ENCODE measurements at places on chromosomes 7 and 10.

DNA sequence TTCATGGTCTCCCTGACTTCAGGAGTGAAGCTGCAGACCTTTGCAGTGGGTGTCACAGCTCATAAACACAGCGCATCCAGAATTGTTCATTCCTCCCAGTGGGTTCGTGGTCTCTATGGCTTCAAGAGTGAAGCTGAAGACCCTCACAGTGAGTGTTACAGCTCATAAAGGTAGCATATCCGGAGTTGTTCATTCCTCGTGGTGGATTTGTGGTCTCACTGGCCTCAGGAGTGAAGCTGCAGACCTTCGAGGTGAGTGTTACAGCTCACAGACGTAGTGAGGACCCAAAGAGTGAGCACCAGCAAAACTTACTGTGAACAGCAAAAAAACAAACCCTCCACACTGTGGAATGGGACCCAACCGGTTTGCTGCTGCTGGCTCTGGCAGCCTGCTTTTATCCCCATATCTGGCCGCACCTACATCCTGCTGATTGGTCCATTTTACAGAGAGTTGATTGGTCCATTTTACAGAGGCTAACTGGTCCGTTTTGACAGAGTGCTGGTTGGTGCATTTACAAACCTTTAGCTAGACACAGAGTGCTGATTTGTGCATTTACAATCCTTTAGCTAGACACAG, 308.8 kb downstream of the PTPRN2 start:
- DNase-seq, result no peak

DNA sequence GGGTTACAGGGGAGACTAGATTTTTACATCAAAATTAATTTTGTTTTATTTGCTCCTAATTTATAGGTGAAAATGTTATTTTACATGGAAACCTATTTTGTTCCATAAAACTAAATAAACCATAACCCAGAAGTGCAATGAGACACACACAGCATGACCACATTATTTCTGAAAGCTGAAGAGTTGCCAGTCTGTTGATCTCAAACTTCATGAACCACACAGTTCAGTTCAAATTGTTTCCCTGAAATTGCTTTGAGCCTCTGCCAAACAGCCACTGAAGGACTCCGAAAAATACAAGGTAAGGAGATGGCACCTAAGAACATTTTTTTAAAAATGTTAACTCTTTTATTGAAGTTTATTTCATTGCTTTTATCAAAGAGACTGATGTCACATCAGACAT, 25.0 kb upstream of the ITGB8 start:
- no peak for DNase-seq

DNA sequence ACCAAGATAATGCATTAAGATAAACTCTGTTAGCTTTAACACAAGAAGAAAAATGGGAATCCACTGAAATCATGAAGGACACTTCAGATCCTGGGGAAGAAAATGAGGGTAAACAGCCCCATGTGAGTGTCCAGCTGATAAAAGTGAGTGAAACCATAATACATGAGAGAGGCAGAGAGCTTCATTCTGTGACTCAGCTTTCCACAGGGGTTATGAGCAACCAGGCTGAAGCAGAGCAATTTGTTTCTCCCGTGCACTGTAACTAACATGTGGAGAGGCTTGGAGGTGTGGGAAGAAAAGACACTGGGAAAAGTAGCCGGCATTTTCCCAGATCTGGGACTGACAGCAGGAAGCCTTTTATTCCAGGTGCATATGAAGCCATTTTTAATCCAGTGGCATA, 971.7 kb downstream of the ANKRD7 start:
- DNase-seq, result no peak

GRCh38 chr7:133155642-133156041, 73.8 kb upstream of the CHCHD3 start:
- DNase-seq, result no peak

- DNase-seq, result no peak
These were observed 49.8 kb upstream of the LEP start for GRCh38 chr7:128191136-128191844.

DNA sequence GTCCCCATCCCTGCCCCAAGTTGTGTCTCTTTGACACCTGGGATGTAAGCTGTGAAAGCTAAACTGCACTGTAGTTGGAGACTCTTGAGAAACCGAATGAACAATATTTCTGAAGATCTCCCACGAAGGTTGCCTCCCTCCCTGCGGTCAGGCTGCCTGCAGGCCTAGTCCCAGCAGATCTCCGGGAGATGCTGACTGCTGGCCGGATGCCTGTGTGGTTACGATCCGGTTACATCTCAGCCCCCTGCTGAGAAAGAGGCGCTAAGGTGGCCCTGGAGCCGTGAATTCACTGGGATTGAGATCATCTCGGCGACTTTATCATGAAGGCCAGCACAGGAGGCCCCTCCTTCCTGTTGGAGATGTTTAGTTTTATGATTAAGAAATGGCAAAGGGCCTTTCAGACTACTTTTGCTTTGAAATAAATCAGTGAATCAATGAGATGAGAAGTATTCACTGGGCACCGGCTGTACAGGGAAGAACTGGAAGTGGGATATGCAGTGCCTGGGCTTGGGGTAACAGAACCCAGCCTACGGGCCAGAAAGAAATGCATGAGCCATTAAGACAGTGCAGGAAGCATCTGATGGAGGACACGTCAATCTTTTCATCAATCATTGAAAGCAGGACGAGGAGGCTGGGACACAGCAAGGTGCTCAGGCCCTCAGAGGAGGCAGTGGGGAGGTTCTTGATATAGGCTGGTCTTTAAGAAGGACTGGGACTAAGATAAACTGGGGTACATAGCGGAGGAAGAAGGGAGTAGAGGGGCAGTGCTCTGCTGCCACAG, 177.6 kb downstream of the PRKAG2 start:
- DNase-seq, result no peak

DNA sequence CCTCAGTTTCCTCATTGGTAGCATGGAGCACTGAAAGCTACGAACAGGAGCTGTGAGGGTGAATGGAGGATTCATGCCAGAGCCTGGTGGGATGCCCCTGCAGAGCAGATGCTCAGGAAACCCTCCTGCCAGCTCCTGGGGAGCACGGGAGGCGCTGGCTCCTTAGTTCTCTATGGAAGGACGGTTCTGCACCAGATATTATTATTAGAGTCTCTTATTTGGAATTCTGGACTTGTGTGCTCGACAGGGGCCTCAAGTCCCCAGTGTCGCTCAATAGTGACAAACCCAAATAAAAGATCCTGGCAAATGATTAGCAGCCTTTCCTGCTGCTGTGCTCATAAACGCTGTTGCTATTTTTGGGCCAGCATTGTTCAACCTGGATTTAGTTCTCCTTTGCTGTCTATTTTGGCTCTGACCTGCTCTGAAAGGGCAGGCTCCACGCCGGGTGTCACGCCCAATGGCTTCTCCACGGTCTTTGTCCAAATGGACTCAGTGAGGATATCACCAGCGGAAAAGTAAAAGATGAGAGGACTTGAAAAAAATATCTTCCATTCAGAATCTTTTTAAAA, 23.0 kb upstream of the KLF6 start:
- DNase-seq, result no peak

DNA sequence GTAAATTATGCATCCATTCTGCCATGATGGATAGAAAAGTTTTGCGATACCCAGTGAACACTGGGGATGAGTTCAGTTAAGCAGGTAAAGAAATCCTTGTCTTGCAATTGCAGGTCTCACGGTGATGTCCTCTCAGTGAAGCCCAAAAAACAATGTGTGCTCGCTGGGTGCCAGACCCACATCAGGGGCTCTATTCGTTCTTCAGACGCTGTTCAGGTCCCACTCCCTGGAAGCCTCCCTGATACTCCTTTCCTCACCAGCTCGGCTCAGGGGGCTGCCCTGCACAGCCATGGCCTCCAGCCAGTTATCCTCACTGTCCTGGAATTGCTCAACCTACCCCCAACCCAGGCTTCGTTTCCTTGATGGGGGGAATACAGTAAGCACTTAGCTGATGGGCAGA, 323.5 kb downstream of the ADARB2 start:
- DNase-seq, result no peak

DNA sequence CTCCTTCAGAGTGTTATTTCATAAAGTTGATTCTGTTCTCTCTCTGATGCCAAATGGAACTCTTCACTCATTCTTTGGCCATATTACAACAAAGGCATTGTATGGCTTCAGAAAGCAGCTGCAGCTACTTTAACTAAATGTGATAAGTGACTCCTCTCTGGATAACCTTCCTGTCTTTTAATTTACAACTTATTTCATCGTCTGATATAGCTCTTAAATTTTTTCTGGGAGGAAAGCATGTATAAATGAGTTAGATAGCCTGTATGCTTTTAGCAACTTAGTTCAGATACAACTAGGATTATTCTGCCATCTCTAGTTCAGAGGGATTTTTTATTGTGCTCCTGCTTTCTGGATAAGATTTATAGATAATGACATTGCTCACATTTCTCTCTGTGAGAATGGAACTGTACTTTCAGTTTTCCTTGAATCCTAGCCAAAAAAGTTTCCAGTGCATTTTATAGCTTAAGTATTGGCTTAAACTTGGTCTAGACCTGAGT, 57.5 kb downstream of the KLHDC10 start:
- no peak for DNase-seq

- DNase-seq, result peak; percentile 29
These were observed 25.1 kb downstream of the PARD3 start for GRCh38 chr10:34789966-34790506.

DNA sequence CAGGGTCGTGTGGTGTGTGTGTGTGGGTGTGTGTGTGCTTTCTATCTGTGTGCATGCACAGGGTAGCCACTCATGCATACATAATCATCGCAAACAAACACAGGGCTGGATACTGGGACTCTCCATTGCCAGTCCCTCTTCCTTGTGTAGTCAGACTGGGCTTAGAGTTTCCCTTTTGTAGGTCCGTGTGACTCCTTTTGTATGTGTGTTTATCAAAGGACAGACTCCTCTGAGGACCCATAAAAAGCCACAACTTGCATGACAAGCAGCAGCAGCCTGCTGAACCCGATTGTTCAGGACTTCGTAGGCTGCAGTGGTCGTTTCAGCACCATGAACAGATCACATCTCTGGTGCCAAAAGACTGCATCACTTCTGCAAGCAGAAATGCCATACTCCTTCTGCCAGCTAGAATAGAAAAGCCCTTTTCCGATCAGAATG, 895 bp downstream of the VSTM2A start:
- DNase-seq, result peak; percentile 35

DNA sequence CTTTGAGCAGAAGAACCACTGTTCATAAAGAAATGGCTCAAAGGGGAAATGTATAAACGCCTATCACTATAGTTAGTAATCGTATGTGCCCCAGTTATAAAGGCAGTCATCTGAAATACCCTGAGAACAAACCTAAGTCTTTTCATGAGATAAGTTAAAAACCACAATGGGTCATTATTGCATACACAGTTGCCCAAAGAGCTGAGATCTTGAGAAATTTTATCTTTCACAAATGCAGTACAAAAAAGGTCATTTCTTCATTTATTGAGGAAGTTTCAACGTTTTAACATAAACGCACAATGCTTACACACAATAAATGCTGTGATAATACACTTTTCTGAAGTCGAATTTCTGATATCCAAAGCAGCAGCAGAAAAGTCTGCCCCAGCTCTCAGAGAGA, 114.4 kb downstream of the MICU1 start:
- DNase-seq, result no peak

Measured in GM03348 (cell line).